ENCODE measurements at places on chromosomes 5 and 9. TPM values are rescaled to one million over a fixed set of nuclear protein-coding genes. Genes with fewer than 3 reads are reported as not detected.

Gene GNPDA1
- 117 TPM for total RNA-seq

Gene SLC38A9
- 57.0 TPM for total RNA-seq

Gene SMAD5
- total RNA-seq = 56.6 TPM

Gene TAS2R1
- 0.31 TPM for total RNA-seq

Gene NOTCH1
- total RNA-seq = 97.2 TPM

Measured in GM23338 (cell line).